ENCODE measurements at places on chromosomes 13 and 19. TPM values are rescaled to one million over a fixed set of nuclear protein-coding genes. Genes with fewer than 3 reads are reported as not detected.

DNA sequence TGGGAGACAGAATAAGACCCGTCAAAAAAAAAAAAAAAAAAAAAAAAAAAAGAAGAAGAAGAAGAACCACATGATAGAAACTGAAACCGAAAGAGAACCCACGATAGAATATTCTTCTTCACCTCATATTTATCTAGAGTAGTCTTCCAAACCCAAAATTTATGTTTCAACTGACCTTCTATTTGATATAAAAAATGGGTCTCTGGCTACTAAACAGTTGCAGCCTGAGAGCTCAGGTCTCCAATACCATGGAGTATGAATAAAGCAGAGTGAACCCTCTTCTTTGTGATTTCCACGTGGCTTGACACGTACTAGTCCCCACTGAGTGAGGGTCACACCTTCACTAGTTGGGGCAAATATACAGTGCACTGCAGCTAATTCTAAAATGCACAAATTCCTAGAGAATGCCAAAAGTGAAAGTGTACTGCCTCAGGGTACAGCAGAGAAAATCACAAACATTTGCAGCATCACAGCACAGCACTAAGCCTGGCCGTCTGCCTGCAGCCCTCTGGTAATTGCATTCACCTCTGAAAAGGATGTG lies 30.8 kb upstream of the RFC3 start:
- no peaks in the 10 kb centered on the region for H3K4me1 ChIP-seq
- H3K4me3 ChIP-seq: peak overlapping the region; percentile 34
- no peak overlapping the region for H3K27ac ChIP-seq
- DNase-seq: no peak
- no peaks in the 10 kb centered on the region for H3K27me3 ChIP-seq
- H3K36me3 ChIP-seq: no peaks in the 10 kb centered on the region

WDR87 gene
- total RNA-seq: not detected

IL17D gene
- total RNA-seq: 2.4 TPM

DNA sequence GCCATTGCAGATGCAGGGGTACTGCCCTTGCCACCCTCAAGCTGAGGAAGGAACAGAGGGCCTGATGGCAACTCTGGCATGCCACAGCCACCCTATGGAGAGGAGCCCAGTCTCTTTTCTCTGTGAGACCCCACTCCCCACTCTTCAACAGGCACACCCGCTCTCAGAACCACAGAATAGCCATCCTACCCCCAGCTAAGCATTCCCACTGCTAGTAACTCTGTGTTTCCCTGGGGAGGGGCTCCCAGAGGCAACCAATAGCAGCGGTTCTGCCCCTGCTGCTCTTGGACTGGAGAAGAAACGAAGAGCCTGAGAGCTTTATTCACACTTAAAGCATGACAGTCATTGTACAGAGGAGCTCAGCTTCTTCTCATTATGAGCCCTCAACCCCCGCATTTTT lies 49.3 kb downstream of the UBL3 start:
- no peaks in the 10 kb centered on the region for H3K4me1 ChIP-seq
- no peaks in the 10 kb centered on the region for H3K27me3 ChIP-seq
- no peak overlapping the region for H3K27ac ChIP-seq
- DNase-seq: no peak

DNA sequence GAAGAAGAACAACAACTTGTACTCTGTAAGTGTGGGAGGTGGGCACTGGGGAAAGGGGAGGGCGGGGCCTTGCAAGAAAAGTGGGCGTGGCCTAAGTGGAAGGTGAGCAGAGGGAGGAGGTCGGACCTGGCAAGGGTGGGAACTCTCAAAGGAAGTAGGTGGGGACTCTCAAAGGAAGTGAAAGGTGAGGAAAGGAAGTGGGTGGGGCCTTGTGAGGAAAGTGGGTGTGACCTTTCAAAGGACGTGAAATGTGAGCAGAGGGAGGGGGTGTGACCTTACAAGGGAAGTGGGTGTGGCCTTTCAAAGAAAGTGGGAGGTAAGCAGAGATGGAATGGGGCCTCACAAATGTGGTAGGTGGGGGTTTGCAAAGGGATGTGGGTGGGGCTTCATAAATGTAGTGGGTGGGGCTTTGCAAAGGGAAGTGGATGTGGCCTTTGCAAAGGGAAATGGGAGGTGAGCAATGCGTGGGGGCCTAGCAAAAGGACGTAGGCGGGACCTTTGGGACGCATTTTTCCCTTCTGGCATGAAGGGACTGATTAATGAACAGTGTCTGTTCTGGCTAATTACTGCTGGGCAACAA lies 25.9 kb downstream of the ACSBG2 start:
- no peaks in the 10 kb centered on the region for H3K4me1 ChIP-seq
- H3K4me3 ChIP-seq: no peak overlapping the region
- H3K27me3 ChIP-seq: no peaks in the 10 kb centered on the region
- DNase-seq: no peak
- no peaks in the 10 kb centered on the region for H3K36me3 ChIP-seq
- H3K27ac ChIP-seq: no peak overlapping the region

DNA sequence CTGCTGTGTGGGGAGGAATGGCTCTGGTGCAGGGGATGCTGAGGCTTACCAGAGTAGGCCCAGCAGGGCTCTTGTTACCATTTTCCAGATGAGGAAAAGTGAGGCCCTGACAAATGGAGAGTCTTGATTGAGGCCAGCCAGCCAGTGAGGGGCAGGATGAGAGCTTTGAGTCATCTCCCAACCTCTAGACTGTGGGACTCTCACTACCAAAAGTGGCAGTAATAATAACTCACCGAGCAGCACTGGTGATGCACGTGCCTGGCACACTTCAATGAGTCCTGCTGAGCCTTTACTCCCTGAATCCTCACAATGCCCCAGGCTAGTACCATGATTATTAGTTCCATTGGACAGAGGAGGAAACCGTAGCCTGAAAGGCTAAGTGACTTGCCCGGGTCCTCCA lies 7.8 kb downstream of the CIC start:
- H3K4me1 ChIP-seq: peaks cover 12% of the 10 kb centered on the region
- no peak overlapping the region for H3K27ac ChIP-seq

GRCh38 chr13:100454876-100455275 lies 133.7 kb downstream of the GGACT start:
- no peaks in the 10 kb centered on the region for H3K4me1 ChIP-seq
- H3K4me3 ChIP-seq: no peak overlapping the region
- H3K27me3 ChIP-seq: no peaks in the 10 kb centered on the region
- no peaks in the 10 kb centered on the region for H3K36me3 ChIP-seq
- DNase-seq: no peak

GRCh38 chr19:15897738-15898276 lies at the start of gene CYP4F2:
Gene CYP4F2 (minus strand): TSS chr19:15898074. CDS start chr19:15897611, 463 bp downstream.
- no peaks in the 10 kb centered on the region for H3K4me1 ChIP-seq
- H3K27ac ChIP-seq: peak within 1 kb of the TSS; percentile 59
- H3K4me3 ChIP-seq: no peak within 1 kb of the TSS
- H3K27me3 ChIP-seq: no peaks in the 10 kb centered on the region
- no peaks in the 10 kb centered on the region for H3K36me3 ChIP-seq
- no peak for DNase-seq

DNA sequence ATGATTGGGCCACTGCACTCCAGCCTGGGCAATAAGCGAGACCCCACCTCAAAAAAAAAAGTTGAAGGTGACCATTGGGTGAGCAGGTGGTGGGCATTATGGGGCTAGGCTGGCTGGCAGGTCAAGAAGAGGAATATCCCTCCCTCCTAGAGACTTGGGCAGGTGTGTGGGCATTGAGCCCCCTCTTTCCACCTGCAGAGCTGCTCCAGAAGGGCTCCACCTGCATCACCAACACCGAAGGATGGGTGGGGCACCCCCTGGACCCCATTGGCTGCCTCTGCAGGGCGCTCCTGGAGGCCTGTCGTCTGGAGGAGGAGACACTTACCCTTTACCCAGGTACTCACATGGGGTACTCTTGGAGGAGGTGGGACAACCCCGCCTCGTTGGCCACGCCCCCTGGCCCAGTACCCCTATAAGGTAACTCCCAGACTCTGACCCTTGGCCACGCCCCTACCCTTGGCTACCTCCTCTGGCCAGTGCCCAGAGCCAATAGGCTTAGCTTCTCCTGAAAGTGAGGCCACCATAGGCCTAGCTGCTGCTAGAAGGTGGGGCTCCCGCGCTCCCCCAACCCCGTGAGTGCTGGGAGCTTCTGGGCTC lies 21.9 kb downstream of the ZSWIM4 start:
- DNase-seq: no peak
- no peak overlapping the region for H3K4me3 ChIP-seq
- H3K27ac ChIP-seq: peak overlapping the region; percentile 19
- H3K4me1 ChIP-seq: no peaks in the 10 kb centered on the region
- no peaks in the 10 kb centered on the region for H3K27me3 ChIP-seq

S1PR5 gene
- total RNA-seq: not detected

DNA sequence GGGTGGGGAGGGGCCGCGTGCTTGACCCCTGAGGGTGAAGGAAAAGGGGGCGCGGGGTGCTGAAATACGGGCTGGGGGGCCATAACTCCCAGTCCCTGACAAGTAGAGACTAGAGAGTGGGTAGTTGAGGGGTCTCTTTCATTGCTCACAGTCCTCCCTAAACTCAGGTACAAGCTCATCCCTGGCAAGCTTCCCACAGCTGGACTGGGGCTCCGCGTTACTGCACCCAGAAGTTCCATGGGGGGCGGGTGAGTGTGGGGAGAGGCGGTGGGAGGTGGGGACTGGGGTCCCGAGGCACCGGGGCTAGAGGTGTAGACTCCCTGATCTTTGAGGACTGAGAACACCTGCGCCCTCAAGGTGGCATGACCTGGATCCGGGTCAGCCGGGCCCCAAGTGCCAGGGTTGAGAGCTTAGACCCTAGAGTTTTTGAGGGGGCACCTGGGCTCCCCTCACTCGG lies 1.3 kb downstream of the ETV2 start:
- H3K4me1 ChIP-seq: no peaks in the 10 kb centered on the region
- H3K27ac ChIP-seq: peak overlapping the region; percentile 87

CNN2 gene
- total RNA-seq: 22.1 TPM

GRCh38 chr13:83765796-83766195 lies 116.5 kb downstream of the SLITRK1 start:
- DNase-seq: no peak

DNA sequence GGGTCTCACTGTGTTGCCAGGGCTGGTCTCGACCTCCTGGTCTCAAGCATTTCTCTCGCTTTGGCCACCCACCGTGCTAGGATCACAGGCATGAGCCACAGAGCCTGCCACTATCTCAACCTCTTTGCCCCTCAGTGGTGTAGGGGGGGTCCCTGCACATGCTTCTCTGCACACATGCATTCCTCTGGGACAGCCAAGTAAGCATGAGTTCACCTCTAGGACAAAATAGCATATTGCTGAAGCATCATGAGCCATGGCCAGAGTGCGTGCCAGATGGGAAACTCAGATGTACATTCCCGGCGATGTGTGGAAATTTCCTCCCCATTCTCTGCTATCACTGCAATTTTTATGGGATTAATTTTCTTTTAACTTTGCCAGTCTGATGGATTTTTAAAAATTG lies 23.1 kb downstream of the CHAF1A start:
- no peak overlapping the region for H3K4me3 ChIP-seq
- H3K27me3 ChIP-seq: no peaks in the 10 kb centered on the region
- no peak overlapping the region for H3K27ac ChIP-seq

GRCh38 chr13:110463871-110464510 lies 97.5 kb downstream of the RAB20 start:
- no peak for DNase-seq
- H3K4me3 ChIP-seq: no peak overlapping the region
- no peak overlapping the region for H3K27ac ChIP-seq
- no peaks in the 10 kb centered on the region for H3K36me3 ChIP-seq

- H3K4me1 ChIP-seq: no peaks in the 10 kb centered on the region
- H3K27ac ChIP-seq: no peak overlapping the region
- DNase-seq: no peak
- no peaks in the 10 kb centered on the region for H3K36me3 ChIP-seq
These were observed 100.6 kb upstream of the PABPC3 start for GRCh38 chr13:24995225-24995804.

SIAH3 gene
- total RNA-seq: not detected

TFDP1 gene
- 42.0 TPM for total RNA-seq

DNA sequence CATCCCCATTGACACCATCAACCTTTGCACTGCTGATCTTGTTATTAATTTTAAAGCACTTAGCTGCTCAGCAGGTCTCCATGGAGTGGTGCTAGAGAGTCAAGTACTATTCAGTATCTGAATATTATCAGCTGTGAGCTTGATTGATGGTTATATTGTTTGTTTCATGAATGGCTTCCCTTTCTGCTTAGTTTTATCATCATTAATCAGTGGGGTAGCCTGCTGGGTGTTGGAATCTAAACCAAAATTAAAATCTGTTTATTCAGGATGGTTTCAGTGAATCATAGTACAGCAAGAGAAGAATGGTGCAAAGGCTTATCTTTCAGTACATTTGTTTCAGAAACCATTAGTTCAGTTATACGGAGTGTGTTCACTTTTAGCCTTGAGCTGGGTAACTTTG lies 42.5 kb upstream of the SCEL start:
- H3K27me3 ChIP-seq: no peaks in the 10 kb centered on the region
- H3K4me3 ChIP-seq: no peak overlapping the region
- no peaks in the 10 kb centered on the region for H3K36me3 ChIP-seq
- no peak overlapping the region for H3K27ac ChIP-seq

- H3K27ac ChIP-seq: no peak overlapping the region
- DNase-seq: no peak
- H3K27me3 ChIP-seq: no peaks in the 10 kb centered on the region
These were observed 29.1 kb upstream of the NCCRP1 start for GRCh38 chr19:39167461-39168257.

DNA sequence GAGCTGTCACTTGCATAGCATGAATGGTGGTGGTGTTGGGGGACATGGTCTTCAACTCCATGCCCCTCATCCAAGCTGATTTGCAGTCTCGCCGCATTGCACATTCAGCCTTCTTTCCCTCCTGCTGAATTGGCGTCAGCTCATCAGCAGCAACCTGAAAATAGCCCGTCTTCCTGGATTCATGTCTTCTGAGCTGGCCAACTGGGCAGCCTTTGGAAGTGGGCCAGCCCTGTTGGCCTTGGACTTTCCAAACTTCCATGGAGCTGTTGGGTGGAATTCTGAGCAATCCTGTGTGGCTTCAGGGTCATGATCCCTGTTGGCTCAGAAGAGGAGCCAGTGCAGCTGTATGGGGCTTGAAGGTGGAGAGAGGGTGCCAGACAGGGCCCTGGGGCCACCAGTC lies 68.8 kb downstream of the ZNF536 start:
- H3K36me3 ChIP-seq: no peaks in the 10 kb centered on the region
- no peak for DNase-seq
- no peak overlapping the region for H3K27ac ChIP-seq
- H3K27me3 ChIP-seq: no peaks in the 10 kb centered on the region

MISP3 gene
- 32.2 TPM for total RNA-seq

DNA sequence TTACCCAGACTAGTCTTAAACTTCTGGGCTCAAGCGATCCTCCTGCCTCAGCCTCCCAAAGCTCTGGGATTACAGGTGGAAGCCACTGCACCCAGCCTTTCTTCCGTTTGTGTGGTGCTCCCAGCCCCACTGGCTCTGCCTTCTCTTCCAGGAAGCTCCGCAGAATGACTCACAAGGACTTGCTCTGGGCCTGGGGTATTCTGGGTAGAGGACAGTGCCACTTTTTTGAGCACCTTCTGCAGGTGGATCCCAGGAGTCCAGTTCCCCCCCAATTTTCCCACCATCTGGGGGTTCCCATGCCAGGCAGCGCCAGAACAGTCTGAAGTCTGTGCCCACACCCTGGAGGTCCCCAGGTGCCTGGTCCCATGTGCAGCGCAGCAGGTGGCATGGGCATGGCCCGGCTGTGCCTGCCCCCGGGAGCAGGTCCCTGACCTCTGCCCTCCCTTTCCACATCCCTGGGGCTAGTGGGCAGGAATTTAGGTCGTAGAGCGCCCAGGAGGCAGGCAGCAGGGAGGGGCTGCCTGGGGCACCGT lies 1.6 kb downstream of the REEP6 start:
- H3K27me3 ChIP-seq: no peaks in the 10 kb centered on the region
- no peak overlapping the region for H3K27ac ChIP-seq
- peaks cover 33% of the 10 kb centered on the region for H3K4me1 ChIP-seq
- H3K4me3 ChIP-seq: no peak overlapping the region
- DNase-seq: peak; percentile 73
- H3K36me3 ChIP-seq: no peaks in the 10 kb centered on the region

KIR2DL1 gene
- total RNA-seq: not detected
